ENCODE measurements at places on chromosomes 1 and 21.

- peak; percentile 21 for DNase-seq
These were observed 41.9 kb upstream of the ANGPTL7 start for GRCh38 chr1:11147197-11147770.

DNA sequence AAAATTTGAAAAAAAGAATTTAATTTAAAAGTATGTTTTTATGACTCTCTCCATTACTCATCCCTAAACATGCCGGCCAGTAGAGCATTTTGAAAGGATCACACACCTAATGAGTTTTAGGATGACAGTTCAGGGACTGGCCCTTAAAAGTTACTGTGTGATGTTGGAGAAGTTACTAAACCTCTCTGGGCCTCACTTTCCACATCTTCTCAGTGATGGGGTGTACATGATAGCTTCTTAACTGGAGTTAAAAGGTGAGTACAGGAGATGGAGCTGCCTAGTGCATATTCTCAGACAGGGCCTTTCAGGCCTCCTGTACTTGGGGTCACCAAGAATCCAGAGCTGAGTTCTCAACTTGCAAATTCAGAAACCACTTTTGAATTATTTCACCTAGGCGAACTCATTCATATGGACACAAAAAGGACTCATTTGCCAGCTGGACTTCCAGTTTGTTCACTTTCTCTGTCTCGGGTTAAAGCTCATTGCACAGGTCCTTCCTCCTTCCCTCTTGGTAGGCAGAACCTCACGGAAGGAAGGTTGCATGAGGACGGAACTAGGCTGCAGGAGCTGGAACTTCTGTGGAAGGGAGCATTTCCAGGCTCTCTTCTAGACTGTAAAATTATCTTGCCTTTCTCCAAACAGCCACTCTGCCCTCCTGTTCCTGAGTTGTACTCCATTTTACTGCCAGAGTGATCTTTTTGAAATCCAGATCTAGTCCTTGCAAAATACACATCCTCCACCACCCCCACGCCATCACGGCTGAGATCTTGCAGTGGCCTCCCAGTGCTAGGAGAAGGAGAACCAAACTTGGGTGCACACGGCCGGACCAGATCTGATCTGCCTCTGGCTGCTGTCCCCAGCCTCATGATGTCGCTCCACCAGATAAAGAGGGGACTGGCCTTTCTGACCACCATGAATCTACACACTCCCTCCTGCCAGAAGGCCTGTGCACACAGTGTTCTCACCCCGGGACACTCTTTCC, 4.3 kb upstream of the SLC30A1 start:
- DNase-seq, result no peak

DNA sequence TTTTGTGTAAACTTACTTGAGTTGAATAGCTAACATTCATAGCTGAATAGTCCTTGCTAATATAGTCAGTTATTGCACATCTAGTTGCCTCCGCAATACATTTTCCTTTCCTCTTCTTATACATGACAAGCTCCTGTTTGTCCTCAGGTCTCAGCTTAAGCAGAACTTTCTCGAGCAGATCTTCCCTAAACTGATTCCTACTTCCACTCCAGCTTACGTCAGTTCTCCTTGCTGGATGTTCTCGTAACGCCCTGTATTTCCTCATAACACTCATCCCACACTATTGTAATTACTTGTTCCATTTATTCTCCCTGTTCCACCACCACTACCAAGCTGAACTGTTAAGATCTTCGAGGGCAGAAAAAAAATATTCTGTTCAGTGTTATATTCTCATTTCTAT, 15.1 kb upstream of the OMA1 start:
- no peak for DNase-seq

GRCh38 chr1:43982808-43983207, 3.8 kb downstream of the B4GALT2 start:
- no peak for DNase-seq

GRCh38 chr1:11804666-11805421, 920 bp downstream of the MTHFR start:
- DNase-seq, result peak; percentile 84

GRCh38 chr1:78333502-78333901, 157.3 kb upstream of the PTGFR start:
- DNase-seq, result peak; percentile 45

DNA sequence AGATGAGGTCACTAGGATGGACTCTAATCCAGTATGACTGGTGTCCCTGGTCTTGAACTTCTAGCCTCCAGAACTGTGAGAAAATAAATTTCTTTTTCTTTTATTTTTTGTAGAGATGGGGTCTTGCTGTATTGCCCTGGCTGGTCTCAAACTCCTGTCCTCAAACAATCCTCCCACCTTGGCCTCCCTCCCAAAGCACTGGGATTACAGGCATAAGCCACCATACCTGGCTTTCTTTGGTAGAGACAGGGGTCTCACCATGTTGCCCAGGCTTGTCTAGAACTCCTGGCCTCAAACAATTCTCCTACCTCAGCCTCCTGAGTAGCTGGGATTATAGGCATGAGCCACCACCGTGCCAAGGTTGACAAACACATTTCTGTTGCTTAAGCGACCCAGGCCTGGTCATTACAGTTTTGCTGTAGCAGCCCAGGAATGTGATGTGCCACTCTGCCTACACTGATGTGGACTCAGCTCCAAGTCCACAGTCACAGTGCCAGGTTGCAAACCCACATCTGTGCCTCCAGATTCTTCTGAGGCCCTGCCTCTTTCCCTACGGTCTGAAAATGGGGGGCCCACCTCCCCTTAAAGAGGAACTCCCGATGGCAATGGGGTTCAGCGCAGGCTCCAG, 15.9 kb downstream of the PYCR2 start:
- no peak for DNase-seq

DNA sequence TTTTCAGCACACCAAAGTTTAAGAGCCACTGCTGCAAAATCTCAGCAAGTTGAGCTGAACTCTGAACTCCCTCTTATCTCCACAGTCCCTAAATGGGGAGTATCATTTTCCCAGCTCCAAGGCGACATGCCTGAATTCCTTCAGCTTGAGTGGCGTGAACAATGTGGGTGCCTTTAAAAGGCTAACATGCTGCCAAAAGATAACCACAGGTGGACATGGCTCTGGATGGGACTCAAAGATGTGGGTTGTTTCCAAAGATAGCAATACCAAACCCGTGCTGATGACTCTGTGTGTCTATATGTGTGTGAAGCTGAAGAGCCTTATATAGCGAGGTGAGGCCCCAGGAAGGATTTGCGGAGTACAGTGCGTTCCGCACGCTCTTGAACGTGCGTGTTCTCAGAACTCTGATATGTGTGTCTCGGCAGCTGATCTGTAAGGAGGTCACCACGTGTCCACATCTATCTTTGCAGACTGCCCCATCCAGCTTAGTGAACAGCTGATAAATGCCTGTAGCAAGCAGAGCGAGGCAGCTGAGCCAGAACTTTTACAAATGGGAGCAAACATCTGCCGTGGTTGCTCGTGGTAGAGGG, 189.2 kb downstream of the DYRK1A start:
- no peak for DNase-seq

DNA sequence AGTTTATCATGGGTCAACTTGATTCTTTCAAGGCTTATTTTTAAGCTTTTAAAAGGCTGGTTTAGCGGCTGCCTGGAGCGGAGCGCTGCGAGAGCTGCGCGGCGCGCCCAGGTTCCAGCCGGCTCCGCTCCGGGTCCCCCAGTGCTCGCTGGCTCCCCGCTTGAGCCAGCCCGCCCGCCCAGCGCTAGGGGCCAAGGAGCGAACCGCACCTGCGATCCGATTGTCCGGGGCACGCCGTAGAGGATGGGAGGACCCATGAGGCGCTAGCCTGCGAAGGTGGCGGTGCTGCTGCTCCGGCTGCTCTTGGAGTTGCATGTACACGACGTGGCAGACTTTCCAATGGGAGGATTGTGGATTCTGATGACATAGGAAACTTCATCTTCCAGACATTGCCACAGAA, 9.9 kb upstream of the CFHR4 start:
- DNase-seq, result no peak

- DNase-seq, result no peak
These were observed 131.9 kb upstream of the C1orf105 start for GRCh38 chr1:172288581-172288980.

- DNase-seq, result no peak
These were observed 12.3 kb downstream of the PSMB2 start for GRCh38 chr1:35629051-35629450.

DNA sequence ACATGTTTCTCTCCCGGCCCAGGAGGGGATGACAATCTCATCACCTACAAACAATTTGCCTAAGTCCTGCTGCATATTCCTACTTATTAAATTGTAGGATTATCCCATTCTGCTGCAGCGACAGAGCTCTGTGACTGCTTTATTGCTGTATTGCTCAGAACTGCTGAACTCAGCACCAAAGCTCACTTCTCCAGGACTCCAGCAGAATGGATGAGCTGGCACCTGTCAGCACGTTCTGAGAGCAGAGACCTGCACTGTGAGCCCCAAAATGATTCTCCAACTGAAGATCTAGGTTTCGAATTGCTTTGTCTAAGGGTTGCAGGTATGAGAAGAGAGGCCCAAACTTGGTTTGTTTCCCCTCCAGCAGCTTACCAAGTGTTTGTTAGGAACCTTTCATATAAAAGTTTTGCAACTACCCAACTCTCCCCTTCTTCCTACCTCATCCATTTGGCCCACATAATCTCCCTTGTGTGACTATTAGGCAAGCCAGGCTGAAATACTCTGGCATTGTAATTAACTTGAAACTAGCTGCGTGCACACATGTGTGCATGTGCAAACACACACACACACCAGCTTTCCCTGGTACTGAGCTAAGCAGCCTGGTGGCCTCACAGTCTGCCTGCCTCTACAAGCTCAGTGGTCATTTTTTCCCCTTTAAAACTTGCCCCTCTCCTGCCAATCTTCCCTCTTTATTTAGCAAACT, 161.4 kb upstream of the CAMK1G start:
- no peak for DNase-seq

- peak; percentile 79 for DNase-seq
These were observed 22.9 kb downstream of the RRP1 start for GRCh38 chr21:43812139-43812821.

- no peak for DNase-seq
These were observed 31.6 kb downstream of the FAAH start for GRCh38 chr1:46425726-46426125.

GRCh38 chr1:22507587-22507986, 55.7 kb upstream of the EPHA8 start:
- no peak for DNase-seq

DNA sequence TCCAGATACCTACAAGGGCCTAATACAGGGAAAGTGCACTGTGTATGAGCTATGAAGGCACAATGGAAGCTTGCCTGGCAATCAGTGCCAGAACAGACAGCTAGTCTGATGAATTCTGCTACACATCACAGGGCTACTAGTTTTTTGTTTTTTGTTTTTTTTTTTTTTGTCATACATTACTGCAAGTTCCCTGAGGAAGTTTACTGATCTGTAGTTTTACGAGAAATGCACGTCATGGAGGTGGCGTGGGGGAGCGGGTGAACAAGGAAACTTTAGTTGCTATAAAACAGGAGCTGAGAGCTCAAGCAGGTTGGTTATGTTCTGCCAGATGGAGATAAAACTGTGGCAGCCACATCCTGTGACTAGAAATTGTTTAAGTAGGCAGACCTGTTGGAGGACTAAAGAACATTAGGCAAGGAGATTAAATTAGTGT, 17.7 kb downstream of the PTPRC start:
- peak; percentile 8 for DNase-seq

DNA sequence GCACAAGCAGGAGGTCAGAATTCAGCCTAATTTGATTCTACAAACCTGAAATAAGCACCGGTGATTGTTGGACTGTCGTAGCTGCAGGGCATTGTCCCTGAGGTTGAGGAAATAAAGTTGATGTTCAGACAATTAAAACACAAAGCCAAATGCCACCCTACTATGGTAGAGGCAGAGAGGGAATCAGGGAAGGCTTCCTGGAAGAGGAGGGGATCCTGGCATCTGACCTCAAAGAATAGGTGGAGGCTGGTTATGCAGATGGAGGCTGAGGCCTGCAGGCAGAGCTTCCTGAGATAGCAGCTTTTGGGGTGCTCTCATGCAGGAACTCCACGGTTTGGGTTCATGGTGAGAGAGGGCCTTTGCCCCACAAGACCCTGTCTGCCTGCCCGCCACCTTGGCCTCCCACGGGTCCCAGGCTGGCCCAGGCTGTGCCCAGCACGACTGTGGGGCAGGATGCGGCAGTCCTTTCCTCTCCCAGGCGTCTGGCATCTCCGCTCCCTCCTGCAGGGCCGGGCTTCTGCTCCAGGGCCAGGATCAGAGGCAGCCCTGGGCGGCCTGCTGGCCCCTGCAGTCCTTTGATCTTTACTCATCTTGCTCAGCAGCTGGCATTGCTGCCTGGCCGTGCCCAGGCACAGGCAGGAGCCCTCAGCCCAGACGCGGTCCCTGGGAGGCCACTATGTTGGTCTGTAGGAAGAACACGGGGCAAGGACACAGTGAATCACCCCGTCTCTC, 134.1 kb upstream of the VAMP3 start:
- no peak for DNase-seq
